HepG2 (cell line): ENCODE measurements at places on chromosomes 5 and 9.

DNA sequence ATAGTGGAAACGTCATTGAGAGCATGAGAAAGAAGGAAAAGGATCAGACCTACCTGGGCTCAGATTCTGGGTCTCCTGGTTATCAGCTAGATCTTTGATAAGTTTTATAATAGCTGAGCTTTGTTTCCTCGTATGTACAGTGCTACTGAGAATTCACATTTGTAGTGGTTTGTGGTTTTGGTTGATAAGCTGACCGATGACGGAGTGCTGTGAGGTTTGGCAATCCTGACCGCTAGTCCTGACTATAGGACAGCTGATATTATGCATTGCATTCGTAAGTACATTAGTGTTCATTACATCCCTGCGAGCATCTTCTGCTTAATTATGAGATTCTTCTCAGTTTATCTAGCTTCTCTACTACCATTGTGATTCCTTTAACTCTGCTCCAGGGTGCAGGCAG is 190.7 kb upstream of the SLC27A6 start:
- DNase-seq: no peak

- DNase-seq: no peak
Measured at GRCh38 chr5:74638970-74639806, 1.3 kb downstream of the ENC1 start.

DNA sequence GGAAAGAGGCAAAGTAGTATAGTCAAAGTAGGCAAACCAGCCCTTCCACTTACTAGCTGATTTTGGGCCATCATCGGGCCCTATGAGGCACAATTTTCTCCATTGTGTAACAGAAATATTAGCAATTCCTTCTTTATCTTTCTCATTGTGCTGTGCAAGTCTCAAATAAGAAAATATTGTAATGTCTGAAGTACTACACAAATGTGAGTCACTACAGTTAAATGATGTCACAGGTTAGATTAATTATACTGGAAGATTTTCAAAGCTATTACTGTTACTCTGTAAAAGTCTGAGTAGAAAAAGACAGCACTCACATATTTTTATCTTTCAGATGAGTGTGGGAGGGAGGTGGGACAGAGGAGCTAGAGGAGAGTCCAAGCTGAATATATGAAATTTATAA is 12.4 kb upstream of the TMC1 start:
- DNase-seq: no peak

DNA sequence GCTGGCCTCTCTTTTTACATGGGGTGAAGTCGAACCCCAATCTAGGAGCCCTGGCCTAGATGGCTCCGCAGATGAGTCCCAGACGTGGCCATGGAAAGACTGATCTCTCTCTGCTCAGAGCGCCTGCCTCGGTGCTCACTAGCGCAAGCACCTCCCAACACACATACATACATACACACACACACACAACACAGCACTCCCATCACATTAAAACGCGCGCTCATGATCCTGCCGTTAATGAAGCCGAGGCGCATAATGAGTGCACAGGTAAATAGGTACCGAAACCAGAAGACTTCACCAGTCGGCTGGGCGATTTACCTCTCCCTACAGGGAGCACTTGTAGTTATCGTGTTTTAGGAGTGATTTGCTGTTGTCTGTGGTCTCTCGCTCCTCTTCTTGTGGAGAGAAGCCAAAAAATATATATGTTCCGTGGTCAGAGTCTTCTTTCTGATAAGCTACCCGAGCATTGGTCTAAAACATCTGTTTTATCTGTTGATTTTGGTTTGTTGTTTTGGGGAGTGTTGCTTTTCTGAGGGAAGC is 207.7 kb downstream of the MEF2C start:
- no peak for DNase-seq

DNA sequence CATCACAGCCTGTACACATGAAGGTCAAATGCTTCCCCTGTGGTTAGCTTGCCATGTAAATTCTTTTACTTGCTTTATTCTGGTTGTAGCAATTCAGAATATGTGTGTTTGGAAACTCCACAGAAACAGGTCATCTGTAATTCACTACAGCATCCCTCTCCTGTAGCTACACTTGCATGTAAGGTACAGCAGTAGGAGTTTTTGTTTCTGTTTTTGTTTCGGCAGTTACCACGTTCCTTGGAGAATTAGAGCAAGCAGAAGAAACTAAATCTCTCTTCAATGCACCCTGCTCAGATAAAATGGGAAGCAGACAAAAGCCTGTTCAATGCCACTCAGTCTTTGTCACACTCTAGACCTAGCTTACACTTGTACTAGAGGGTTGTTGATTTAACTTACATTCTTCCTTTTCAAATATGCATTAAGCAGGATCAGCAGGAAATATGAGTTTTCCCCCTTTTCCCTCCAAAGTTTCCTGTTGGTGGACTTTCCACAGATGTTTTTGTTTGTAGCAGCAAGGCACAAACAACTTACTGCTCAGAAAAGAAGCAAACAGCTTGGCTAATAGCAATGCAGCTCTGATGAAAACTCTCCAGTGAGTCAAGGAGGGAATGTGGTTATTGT is 80.9 kb downstream of the YIPF5 start:
- no peak for DNase-seq

DNA sequence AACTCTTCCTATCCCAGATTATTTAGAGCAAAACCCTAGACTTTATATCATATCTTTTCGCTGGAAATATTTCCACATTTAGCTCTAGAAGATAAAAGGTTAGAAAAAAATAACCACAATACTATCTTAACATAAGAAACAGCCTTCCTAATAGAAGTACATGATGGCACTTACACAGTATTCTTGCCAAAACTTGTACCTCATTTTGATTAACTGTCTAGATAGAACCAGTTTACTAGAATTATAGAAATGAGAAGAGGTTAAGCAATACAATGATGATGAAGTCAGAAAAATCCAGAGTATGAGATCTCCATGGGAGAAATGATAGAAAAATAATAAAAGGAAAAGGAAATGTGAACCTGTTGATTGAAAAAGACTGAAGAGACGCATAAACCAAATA is 63.1 kb downstream of the SLC12A2 start:
- DNase-seq: no peak

GRCh38 chr9:79603222-79603920 is 31.6 kb downstream of the TLE4 start:
- no peak for DNase-seq

GRCh38 chr5:145960848-145961600 is 24.6 kb downstream of the SH3RF2 start:
- no peak for DNase-seq

- DNase-seq: no peak
Measured at GRCh38 chr5:132405646-132406045, 36.1 kb downstream of the SLC22A5 start.

DNA sequence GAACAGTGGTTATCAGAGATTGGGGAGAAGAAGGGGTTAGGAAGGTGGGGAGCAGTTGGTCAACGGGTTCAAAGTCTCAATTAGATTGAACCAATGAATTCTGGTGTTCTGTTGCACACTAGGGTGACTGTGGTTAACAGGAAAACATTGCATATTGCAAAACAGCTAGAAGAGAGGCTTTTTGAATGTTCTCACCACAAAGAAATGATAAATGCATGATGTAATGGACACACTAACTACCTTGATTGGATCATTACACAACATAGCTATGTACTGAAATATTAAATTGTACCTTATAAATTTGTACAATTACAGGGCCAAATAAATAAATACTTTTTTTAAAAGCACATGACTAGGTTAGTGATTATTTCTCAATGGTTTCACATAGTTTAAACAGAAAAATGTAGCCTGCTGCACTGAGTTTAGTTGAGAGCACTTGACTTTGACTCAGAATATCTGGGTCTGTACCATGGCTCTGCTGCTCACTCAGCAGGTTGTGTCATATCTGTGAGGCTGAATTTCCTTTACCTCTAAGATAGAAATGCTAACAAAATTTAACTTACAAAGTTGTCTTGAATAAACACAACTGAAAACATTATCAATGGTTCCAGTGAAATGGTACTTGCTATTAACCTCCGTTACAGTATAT is 30.4 kb downstream of the NUDT12 start:
- DNase-seq: no peak

DNA sequence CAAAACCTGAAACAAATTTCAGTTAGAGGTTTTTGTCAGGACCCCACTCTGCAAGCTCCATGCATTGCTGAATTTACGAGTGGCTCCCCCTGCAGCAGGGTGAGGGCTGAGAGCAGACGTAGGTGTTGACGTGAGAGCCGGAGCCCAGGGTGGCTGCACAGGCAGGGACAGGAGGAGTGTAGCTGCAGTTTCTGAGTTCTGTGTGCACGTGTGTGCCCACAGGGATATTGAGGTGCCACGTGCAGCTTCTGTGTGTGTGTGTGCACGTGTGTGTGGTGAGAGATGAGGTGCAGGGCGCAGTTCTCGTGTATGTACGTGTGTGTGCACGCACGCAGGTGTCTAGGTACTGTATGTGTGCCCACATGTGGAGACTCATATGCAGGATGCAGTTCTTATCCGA is 14.6 kb downstream of the PLEKHG4B start:
- no peak for DNase-seq

- DNase-seq: peak; percentile 55
Measured at GRCh38 chr5:119435436-119436132, 16.7 kb upstream of the HSD17B4 start.

DNA sequence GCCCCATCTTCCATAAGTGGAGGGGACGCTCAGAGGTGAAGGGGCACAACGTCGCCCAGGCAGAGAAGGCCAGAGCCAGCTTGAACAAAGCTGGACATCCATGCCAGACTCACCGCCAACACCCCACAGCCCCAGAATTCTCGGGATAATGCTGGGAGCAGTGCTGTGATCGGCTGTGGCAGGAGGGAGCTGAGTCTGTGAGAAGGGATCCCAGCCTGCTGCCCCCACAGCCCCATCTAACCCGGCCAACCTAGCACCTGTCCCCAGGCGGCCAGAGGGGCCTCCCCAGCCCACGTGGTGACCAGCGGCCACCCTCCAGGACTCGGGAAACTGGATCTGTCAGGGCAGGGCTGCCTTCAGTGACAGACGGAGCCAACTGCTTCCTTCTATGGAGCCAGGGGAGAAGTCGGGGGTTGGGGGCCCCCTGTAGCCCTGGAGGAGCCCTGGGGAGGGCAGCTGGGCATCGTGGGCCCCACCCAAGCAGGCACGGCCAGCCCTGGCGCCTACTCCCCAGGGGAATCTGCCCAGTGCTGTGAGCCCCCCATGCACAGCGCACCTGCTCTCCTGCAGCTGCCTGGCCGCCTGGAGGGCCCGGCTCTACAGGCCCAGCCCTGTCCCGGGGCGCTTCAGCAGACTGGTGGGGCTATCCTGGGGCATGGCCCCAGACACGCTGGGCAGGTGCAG is 6.0 kb downstream of the BRD3 start:
- DNase-seq: no peak

- DNase-seq: no peak
Measured at GRCh38 chr5:133271606-133272005, 219.8 kb downstream of the HSPA4 start.

DNA sequence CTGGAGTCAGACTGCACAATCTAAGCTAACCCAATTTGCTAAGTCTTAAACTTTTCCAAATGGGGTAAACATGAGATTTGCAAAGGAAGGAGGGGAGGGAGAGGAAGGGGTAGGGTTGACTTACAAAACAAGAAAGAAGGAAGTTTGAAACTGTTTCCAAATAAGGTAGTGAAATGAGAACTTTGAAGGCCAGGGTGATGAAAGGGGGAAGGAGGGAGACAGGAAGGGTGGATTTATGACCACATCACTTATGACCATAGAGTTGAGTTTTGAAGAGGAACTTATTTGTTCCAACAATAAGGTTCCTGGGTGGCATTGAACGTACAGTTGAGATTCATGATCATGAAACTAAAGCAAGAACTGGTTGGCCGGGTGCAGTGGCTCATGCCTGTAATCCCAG is 72.5 kb upstream of the DAPK1 start:
- DNase-seq: no peak

- no peak for DNase-seq
Measured at GRCh38 chr9:114281473-114282103, 41.3 kb upstream of the ORM1 start.

- DNase-seq: peak; percentile 39
Measured at GRCh38 chr9:136629879-136630661, 32.6 kb upstream of the EGFL7 start.

DNA sequence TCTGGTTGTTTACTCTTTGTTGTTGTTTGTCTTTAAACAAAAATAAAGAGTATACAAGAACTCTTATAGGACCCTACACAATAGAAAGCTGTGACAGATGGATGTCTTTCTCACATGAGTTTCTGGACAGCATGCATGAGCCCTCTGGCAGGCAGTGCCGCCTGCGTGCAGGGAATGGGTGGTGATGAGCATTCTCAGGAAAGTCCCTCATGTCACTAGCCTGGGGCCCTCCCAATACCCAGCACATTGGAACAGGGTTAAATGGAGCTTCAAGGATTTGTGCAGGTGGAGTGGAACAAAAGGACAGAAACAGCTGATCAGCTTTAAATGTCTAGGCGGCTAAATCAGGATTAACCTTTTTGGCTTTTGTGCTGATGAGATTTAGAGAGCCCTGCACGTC is 181.0 kb upstream of the CD180 start:
- no peak for DNase-seq

- no peak for DNase-seq
Measured at GRCh38 chr5:135831439-135831838, 3.0 kb upstream of the SLC25A48 start.

GRCh38 chr5:169039592-169039991 is 261.3 kb downstream of the SLIT3 start:
- DNase-seq: no peak

DNA sequence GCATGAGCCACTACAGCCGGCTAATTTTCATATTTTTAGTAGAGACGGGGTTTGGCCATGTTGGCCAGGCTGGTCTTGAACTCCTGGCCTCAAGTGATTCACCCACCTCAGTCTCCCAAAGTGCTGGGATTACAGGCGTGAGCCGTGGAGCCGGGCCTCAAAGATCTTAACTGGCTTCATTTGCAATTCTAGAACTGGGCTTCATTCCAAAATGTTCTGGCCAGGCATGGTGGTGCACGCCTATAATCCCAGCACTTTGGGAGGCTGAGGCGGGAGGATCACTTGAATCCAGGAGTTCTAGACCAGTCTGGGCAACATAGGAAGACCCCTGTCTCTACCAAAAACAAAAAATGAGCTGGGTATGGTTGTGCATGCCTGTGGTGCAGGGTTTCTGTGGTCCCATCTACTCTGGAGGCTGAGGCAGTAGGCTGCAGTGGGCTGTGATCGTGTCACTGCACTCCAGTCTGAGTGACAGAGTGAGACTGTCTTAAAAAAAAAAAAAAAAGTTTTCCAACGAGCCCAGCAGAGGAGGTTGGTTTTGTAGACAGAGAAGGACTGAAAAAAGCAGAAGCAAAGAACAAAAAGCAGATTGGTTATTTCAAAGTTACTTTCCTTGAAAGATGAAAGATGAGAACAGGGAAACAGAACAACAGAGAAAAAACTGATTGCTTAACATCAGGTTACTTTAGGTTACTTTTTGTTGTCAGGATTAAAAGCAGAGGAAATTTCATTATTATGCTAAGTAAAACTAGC is 78.2 kb downstream of the ANKRD55 start:
- no peak for DNase-seq

GRCh38 chr5:132001647-132002561 is 9.6 kb downstream of the ACSL6 start:
- DNase-seq: peak; percentile 97
